ENCODE measurements at places on chromosomes 11 and 22.
A peak's percentile ranks its signal among the peaks of the same experiment; 100 is the strongest.

DNA sequence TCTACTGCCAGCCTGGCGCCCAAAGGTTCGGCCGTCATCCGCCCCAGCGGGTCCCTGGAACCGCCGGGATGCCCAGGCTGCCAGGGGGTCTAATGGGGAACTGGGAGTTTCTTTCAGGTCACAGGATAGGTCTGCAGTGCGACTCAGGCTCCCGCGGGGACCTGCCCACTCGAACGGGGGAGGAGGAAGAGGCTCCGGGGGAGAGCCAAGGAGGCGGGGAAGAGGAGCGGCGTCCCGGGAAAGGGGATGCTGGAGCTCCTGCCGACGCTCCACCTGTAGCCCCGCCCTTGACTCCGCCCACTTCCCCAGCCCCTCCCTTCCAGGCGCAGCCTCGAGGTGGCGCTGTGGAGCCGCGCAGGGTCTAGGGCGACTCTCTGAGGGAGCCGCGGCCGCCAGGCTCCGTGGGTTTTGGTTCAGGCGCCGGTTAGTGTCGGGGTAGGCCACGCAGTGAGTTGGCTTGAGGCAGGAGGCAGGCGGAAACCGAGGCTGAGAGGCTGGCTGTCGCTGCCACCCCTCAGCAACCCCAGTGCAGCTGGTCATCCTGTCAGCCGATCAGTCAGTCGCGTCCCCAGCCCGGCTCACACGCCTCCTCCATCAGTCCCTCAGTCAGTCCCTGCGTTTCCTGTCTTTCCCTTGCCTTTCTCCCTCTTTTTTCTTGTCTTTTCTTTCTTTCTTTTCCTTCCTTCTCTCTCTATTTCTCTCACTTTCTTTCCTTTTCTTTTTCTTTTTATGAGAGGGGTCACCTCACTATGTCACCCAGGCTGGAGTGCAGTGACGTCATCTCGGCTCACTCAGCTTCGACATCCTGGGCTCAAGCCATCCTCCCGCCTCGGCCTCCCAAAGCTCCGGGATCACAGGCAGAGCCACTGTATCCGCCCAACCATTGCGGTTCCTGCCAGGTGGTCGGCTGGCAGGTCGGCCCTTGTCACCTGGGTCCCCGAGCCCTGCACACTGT is 26.4 kb downstream of the YWHAH start:
- DNase-seq: no peak

DNA sequence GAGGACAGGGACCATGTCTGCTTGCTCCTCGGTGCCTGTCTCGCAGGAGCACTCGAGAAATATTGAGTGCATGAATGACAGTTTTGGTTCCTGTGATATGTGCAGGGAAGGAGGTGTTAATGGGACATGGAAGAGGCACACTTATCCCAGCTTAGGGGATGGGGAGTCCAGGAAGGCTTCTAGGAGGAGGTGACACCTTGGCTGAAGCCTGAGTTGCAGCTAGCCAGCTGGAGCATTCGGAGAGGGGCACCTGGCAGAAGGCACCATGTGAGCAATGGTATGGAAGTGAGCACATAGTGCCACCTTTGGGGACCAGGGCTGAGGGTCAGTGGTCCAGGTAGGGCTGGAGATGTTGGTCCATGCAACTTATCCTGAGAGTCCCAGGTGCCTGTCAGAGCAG is 18.9 kb downstream of the SGSM1 start:
- no peak for DNase-seq

DNA sequence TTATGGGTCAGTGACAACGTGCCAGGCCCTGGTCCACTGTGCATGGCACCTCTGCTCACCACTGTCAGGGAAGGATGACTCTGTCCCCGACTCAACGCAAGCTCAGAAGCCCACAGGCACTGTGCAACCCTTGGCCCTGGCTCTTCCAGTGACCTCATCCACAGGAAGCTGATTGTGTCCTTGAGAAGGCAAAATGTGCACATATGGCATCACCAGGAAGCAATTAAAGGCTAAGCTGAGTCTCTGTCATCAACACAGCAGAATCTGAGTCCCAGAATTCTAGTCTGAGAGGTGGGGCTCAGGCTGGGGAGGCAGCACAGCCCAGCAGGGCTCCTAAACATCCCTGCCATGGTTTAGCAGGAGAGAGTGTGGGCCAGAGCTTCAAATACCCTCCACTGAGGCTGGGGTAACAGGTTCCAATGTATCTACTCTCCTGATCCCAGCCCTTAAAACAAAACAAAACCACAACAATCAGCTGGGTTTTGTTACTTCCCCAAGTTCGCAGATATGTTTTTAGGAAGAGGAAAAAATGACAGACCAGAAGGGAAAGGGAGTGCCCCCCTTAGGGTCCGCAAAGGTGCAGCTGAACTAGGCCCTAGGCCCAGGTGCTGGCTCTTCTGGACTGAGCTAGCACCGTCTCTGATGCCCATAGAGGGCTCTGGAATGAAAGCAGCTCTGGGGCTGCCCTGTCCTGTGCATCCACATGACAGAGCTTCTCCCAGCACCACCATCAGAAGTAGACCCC is 33.5 kb upstream of the GNAZ start:
- DNase-seq: no peak

- DNase-seq: no peak
Observed at GRCh38 chr22:46769191-46769675, 6.8 kb downstream of the TBC1D22A start.

GRCh38 chr22:45239681-45240051 is 1.0 kb downstream of the KIAA0930 start:
- no peak for DNase-seq

DNA sequence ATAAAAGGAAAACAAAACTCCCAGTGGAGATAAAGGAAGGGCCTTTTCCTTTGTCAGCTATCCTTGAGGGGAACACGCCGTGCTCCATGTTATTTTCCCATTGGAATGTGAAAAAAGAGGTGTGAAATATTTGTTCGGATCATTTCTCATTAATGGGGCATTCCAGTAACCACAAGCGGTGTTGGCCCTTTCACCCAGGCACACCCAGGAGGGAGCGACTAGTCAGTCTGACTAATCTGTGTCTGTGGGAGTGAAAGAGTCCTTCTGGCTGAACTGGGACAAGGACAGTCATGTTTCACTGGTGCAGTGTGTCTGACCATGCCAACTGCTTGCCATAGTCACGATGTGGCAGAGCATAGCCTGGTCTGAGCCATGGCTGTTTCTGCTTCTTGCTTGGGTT is 13.0 kb upstream of the MYEOV start:
- no peak for DNase-seq

GRCh38 chr11:68549789-68550484 is 89.4 kb downstream of the PPP6R3 start:
- DNase-seq: no peak

DNA sequence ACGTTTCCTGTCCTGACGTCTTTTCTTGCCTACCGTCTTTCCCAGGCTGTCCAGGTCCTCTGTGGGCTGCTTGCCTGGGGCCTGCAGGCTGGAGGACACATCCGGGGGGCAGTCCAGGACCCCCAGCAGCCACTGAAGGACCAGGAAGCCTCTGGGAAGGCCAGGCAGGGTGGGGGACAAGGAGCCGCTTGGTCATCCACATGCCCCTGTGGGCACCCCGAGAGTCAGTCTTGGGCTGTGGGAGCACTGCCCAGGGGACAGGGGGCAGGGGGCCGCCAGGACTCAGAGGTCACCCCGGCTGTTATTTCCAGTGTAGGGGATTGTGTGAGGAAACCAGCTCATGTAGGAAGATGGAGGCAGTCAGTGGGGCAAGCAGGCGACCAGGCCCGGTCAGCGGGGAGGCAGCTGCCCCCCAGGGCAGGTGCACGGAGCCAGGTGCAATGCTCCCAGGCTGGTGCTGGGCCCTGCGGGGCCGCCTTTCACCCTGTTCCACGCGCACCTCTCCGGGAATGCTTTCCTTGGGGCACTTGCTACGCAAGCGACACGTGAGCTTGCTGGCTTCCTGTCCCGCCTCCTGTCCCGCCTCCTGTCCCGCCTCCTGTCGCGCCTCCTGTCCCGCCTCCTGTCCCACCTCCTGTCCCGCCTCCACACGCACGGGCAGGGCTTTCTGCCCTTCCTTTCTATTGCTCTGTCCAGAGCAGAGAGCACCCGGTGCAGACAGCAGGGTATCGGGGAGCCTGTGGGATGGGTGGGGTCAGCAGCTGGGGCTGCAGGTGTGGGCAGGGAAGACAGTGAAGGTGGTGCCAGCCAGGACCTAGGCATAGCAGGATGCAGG is 39.5 kb downstream of the MUC5B start:
- DNase-seq: peak; percentile 68

- DNase-seq: no peak
Observed at GRCh38 chr11:10935015-10935559, 77.2 kb upstream of the ZBED5 start.

DNA sequence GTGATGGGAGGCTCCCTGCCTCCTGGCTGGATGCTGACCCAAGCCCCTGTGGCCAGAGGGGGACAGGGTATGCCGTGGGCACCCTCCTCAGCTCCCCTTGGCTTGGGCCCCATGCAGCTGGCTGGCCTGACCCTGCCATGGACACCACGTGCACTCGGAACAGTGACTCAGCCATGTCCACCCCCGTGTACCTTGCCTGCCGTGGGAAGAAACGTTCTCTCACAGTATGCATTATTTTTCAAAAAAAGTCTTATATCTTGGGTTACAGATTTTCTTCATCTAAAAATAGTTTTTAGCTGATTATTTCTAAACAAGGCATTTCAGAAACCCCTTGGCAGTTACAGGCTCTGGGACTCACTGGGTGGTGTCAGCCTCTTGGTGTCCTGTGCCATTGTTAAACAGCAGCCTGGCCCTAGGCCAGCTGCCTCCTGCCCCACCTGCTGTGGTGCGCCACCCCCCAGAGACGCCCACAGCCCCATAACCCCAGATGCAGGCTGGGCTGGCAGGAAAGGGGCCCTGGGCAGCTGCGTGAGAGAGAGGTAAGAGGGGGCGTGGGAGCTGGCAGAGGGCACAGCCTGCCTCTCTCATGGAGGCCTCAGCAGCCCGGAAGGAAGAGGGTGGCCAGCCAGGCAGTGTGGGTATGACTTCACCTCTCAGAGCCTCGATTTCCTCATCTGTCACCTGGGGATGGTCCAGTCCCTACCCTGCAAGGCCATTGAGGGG is 99.8 kb downstream of the MORC2 start:
- no peak for DNase-seq

DNA sequence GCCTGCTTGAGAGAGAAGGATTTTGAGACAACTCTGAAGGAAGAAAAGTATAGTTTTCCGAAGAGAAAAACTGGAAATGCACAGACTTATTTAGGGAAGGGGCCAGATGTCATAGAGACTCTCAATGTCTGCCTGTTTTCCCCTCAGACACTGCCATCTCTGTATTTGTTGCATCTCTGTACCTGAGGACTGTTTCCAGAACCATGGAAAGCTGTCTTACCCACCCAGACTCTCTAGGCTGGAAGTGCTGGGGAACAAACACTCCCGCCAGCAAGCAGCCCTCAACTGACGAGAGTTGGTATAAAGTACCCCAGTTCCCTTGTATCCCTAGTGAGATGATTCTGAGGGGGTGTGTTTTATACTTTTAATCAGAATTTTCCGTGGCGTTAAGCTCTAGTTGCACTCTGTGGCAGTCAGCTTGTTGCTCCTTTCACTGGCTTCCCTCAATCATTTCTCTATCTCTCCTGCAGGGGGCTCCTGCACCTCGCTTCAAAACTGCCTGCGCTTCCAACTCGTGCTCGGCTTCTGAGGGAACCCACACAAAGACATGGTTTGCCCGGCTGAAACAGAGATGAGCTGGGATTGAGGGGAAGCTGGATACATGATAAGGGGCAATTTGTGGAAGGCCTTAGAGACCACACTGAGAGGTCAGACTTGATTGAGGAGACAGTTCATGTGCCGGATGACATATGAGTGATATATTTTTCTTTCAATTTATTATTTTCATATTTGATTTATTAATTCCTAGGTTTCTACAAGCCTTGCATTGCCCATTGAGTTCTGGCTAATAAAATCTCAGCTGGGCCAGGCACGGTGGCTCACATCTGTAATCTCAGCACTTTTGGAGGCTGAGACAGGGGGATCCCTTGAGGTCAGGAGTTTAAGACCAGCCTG is 36.9 kb upstream of the CLPB start:
- DNase-seq: no peak

DNA sequence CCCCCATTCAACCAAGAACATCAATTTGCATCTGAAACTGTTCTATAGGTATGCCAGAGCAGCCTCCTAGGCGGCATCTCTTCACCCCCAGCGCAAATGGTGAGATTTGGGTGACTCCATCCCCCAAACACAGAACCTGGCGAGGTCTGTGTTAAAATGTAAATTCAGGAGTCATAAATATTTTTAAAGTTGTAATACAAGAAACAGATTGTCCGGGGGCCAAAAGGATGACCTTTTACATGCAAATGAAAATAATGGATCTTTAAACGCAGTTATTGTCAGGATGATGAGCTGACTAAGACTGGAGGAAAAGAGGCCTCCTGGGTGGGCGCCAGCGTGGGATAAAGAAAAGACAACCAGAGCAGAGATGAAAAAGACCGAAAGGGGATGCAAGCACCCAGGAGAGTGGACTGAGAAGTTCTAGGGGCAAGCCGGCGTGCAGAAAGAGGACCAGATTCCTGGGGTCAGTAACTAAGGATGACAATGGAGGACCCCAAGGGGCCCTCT is 16.0 kb upstream of the ADA2 start:
- no peak for DNase-seq

GRCh38 chr11:103536335-103536722 is 427.1 kb downstream of the DYNC2H1 start:
- no peak for DNase-seq

DNA sequence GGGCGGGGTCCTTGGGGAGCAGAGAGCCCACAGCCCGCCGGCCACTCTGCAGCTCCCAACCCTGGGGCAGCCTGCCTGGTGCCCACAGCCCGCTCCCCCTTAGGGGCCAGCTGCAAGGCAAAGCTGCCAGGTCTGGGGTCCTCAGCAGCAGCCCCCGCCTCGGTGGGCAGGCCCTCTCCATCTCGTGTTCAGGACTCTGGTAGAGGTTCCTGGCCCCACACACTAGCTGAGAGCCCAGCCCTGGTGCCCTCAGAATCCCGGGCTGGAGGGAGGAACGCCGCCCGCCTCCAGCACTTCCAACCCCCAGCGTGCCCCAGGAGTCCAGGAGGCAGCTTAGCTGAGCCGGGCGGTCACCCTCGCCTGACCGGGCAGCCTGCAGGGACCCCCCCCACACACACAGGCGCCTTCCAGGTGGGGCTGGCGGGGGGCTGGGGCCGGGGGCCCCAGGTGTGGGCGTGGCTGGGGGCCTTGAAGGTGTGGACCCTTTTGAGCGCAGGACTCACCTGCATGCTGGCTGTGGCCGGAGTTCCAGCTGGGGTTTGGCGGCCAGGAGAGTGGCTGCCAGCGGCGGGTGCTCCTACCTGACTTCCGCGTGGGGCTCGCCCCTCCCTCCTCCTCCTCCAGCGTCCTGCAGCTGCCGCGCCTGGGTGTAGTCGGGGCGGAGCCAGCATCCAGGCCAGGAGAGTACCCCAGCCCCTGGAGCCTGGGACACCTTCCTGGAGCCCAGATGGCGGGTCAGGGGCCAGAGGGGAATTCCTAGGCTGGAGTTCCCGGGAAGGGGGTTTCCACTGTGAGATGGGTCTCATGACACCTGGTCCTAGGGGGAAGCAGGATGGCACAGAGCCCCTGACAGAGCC is at the start of gene ANO9:
Gene ANO9, minus strand, starts transcription at position 594 of the 857 bp plus-strand sequence. Its CDS starts 85 bp downstream, at position 509.
- no peak for DNase-seq

DNA sequence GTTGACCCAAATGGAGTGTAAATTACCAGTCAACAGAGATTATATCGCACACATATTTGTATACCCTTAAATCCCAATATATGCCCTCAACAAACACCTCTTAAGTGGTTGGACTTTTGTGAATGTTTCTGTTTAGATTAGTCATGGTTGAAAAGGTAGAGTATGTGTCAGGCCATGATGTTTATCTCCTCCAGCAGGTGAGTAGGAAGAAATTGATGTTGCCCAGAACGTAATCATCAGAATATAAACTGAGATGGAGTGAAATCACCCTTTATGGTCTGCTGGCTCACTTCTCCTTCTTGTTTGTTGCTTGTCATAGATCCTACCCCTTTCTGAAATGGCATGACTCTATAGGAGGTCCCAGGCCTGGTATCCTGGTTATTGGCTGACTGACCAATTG is 431.8 kb downstream of the ETS1 start:
- no peak for DNase-seq

GRCh38 chr22:50728523-50728931 is 9.5 kb upstream of the ACR start:
- no peak for DNase-seq
